SW480 (cell line): ENCODE measurements at places on chromosomes 11 and 22.

DNA sequence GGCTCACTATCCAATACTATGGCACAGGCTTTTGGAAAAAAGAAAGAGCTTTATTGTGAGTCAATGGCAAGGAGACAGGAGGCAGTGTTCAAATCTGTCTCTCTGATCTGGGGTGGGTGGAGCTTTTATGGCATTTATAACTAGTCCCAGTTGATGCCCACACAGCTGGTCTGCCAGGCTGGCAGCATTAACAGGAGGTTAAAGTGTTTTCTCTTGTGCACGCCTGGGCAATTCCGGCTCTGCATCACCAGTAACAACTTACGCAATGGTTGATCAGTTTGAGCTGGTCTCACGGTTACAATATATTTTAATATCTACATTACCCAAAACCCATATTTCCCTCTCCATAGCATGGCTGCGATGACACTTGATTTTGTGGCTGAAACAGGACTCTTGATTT, 15.1 kb upstream of the SMIM38 start:
- DNase-seq, result no peak

- DNase-seq, result no peak
Observed at GRCh38 chr11:35182317-35182939, 43.5 kb downstream of the CD44 start.

DNA sequence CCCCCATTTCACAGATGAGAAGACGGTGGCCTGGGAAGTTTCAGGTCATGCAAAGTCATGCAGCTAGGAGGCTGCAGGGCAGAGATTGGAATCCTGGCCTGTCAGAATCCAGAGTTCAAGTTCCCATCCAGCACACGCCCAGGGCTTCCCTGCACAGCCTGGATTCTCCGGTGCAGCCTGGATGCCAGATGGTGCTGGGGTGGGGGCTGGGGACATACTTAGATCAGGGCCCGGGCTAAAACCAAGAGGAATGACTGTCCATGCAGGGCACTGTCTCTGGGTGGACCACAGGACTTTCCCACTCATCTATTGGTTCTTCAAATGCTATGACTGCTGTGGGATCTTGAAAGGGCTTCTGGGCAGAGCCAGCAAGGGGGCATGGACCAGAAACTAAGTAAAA, 24.6 kb downstream of the LMO1 start:
- no peak for DNase-seq

DNA sequence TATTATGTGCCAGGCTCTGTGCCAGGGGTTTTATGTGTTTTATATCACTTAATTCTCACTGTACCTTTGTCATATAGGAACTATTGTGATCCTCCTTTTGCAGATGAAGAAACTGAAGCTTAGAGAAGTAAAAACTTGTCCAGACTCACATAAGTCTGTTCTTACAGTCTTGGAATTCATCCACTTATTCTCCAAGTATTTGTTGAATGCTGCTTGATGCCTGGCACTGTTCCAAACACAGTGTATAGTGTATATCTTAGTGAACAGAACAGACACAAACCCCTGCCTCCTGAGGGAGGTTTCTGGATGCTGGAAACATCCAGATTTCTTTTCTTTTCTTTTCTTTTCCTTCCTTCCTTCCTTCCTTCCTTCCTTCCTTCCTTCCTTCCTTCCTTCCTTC, 29.0 kb upstream of the FGF3 start:
- no peak for DNase-seq

DNA sequence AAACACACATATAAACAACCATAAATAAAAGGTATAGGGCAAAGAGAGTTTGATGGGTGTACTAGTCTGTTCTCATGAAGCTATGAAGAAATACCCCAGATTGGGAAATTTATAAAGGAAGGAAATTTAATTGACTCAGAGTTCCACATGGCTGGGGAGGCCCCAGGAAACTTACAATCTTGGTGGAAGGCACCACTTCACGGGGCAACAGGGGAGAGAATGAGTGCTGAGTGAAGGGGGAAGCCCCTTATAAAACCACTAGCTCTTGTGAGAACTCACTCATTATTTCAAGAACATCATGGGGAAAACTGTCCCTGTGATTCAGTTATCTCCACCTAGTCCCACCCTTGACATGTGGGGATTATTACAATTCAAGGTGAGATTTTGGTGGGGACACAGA, 385.9 kb upstream of the ANO5 start:
- DNase-seq, result no peak

- no peak for DNase-seq
Observed at GRCh38 chr11:126452241-126453101, 97.0 kb downstream of the ST3GAL4 start.

DNA sequence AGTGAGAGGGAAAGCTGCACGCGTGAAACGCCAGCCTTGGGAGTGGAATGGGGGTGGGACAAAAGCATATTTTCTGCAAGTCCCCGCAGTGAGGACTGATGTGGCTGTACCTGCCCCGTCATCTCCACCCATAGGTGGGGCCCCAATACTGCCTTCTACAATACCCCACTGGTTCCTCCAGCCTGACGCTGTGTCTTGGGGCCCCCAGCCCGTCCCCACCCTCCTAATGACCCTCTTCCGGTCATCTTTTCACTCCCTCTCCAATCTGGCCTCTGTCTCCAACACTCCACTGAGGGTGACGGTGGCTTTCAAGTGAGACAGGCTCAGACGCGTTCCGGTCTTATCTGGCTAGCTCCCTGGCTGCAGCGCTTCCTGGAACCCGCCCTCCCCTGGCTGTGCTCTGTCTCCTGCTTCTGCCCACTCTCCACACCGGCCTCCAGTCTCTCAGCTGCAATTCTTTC, 104.2 kb downstream of the MICAL3 start:
- peak; percentile 55 for DNase-seq

- DNase-seq, result peak; percentile 84
Observed at GRCh38 chr22:37607010-37607934, 1.4 kb upstream of the GGA1 start.
